ENCODE measurements at places on chromosomes 1 and 21.
A peak's percentile ranks its signal among the peaks of the same experiment; 100 is the strongest.

DNA sequence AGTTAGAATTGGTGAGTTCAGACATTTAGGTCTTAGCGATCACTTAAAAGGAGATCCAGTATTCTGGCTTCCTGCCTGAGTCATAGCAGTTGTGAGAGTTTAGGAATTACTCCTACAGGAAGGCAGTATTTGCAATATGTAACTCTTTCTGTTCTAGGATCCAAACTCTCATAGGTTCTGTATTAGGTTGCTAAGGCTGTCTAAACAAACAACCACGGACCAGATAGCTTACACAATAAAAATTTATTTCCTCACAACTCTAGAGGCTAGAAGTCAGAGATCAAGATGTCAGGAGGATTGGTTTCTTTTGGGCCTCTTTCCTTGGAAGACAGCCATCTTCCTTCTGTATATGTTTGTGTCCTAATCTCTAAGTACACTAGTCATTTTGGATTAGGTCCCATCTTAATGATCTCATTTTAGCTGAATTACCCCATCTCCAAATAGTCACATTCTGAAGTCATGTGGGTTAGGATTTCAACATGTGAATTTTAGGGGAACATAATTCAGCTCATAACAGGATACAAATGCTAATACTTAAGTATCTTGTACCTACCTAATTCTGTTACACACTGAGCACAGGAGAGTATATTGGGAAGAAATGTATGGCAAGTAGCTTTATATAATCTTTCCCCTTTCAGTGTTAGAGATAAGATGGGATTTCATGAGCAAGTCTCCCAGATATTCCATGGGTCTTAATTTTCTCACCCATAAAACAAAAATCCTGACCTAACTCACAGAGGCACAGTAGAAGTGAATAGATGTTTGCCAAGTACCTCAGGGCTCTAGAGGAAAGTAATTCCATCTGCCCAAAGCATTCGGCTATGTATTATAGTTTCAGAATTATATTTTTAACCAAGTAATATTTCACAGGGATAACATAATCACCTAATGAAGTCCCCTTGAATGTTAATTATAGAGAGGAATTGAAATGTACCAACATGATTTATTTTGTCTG, 144.4 kb downstream of the PTBP2 start:
- DNase-seq: peak; percentile 94

DNA sequence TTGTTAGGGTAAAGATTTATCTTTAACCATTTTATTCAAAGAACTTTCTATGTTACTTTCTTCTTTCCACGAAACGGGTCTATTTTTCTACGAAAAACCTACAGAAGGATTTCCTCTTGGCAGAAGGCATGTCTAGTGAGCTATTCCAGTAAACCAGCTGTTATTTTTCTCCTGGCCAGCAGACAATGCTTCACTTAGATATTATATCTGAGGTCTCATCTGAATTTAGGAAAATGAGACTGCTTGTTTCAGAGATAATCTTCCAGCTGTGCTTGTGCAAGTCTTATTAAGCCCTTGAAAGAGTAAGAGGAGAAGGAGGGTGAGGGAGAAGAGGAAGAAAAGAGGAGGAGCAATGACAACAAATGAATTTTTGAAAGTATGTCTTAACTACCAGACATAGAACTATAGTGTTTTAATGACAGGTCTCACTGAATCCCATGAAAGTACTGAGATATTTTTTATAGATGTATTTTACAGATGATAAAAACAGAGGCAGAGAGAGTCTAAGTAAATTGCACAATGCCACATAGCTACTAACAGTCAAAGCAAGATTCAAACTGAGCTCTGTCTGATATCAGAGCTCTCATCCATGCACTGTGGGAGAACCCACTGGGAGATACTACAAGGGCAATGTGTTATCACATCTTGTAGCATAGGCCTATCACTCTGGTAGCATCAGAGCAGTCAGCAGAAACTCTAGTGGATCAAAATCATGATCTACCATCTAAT, 54.6 kb upstream of the SAMSN1 start:
- DNase-seq: no peak

DNA sequence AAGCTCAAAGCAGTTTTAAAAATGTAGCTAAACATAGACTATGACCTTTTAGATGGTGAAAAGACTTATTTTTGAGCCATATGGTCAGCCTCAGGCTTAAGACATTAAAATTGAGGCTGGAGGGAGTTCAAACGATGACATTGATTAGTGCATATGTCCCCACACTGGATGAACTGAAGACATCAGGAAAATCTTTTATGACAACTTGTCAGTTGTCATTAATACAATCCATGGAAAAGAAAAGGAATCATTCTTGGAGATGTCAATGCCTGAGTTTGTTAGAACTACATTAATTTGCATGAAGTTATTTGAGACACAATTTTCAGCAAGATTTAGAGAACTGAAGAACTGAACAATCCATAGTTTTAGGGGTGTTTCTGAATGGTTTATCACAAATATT, 349.9 kb downstream of the COL11A1 start:
- no peak for DNase-seq

- DNase-seq: no peak
These were observed 49.3 kb upstream of the ECE1 start for GRCh38 chr1:21339356-21340229.

GRCh38 chr1:8754247-8754650, 63.2 kb downstream of the RERE start:
- no peak for DNase-seq

DNA sequence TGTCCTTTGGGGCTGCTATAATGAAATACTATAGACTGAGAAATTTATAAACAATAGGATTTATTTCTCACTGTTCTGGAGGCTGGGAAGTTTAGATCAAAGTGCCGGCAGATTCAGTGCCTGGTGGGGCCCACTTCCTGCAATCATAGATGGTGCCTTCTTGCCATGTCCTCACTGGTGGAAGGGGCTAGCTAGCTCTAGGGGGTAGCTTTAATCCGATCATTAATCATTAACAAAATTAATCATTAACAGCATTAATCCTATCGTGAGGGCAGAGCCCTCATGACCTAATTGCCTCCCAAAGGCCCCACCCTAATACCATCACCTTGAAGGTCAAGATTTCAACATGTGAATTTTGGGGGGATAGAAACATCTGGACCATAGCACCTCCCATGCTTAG, 124.3 kb downstream of the TRABD2B start:
- no peak for DNase-seq

DNA sequence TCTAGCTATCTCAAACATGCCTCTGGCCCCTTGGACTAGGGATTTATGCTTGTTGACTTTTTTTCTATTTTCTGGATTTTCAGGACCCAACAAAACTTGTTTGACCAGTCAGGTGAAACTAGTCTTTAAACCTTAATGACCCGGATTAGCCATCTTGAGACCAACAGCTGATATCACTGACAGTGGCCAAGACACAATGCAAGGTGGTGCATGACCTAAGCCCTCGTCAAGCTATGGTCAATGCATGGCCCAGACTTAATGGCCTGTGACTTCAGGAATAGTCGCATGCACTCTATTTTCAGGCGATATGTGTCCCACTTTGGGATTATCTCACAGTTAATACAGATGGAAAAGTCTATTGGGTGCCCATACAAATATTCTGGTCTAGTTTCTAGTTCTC, 190.4 kb downstream of the ZBTB18 start:
- DNase-seq: no peak

DNA sequence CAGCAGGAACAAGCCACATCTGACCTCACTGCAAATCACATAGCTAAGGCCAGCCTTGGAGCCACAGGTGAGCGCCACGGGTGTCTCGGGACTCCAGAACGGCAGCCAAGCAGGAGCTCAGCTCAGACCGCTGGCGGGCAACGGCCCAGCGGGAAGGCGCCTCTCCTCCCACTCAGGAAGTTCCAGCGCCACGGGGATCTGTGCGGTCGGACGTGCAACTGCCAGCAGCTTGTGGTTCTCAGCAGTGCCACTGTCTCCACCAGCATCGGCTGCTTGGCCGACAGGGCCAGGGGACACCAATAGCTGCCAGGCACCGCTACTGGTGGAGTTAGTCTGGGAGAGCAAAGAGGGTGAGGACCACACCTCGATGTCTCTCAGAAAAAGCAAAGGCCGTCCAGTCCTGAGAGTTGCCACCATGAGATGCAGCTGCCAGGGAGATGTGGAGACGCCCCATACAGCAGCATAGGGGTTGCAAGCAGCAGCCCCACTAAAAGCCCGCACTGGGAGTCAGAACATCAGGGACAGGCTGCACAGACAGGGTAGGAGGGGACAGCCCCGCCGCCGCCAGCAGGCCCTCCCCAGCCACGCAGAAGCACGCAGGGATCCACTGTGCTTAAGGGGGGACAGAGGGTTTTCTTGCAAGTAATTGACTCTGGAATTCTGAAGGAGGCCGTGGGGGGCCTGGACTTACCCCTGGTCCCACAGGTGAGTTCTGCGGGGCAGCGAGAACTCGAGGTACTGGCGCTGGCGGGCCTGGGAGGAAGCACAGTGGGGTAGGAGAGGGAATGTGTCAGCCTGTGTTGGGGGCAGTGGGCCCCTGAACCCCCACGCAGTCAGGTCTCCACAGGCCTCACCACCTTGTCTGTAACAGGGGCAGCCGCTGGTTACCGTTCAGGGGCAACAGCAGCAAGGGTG, 83.5 kb downstream of the NPHP4 start:
- no peak for DNase-seq

- DNase-seq: no peak
These were observed 118.7 kb downstream of the RGS2 start for GRCh38 chr1:192927496-192927895.

GRCh38 chr1:157146244-157146643, 8.0 kb upstream of the ETV3 start:
- no peak for DNase-seq

DNA sequence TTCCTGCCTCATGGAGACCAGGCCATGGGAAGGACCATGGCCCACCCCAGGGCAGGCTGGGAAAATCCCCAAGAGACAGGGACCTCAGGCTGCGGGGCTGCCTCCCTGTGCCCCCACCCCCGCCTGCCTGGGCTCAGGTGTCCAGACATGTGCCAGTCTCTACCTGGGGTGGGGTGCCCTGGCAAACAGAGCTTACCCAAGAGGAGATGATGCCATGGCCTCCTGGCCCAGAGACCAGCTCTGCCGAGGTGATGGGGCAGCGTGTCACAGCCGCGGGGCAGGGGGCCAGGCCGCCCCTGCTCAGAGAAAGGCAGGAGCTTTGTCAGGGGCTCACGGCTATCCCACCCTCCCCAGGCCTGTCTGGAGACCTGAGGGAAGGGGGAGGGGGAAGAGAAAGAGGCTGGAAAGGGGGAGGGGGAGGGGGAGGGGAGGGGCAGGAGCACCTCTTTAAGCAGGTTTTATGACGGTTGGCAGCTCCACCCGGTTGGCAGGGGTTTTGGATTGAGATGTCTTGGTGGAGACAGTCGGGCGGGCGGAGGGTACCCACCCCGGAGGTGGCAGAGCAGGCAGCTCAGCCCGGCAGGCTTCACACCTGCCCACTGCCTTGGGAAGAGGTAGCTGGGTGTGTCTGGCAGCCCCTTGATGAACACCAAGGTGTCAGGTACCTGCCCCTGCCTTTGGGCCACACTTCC, 101.5 kb upstream of the IFFO2 start:
- no peak for DNase-seq

GRCh38 chr1:118123116-118123839, 61.8 kb downstream of the SPAG17 start:
- DNase-seq: no peak

GRCh38 chr1:208235982-208236761, 8.0 kb downstream of the PLXNA2 start:
- DNase-seq: peak; percentile 85

- DNase-seq: no peak
These were observed 64.8 kb downstream of the NENF start for GRCh38 chr1:212497553-212497952.

GRCh38 chr1:116208136-116208535, 96.9 kb downstream of the MAB21L3 start:
- no peak for DNase-seq

GRCh38 chr1:187715483-187715882, 886.7 kb downstream of the PLA2G4A start:
- DNase-seq: no peak

DNA sequence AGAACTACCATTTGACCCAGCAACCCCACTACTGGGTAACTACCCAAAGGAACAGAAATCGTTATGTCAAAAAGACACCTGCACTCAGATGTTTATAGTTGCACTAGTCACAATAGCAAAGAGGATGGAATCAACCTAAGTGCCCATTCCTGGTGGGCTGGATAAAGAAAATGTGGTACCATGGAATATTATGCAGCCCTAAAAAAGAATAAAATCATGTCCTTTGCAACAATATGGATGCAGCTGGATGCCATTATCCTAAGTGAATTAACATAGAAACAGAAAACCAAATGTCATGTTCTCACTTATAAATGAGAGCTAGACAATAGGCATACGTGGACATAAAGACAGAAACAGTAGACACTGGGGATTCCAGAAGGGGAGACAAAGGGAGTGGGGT, 32.5 kb upstream of the IRF2BP2 start:
- no peak for DNase-seq

- DNase-seq: peak; percentile 47
These were observed 59.8 kb upstream of the KCNK2 start for GRCh38 chr1:215022741-215023141.

DNA sequence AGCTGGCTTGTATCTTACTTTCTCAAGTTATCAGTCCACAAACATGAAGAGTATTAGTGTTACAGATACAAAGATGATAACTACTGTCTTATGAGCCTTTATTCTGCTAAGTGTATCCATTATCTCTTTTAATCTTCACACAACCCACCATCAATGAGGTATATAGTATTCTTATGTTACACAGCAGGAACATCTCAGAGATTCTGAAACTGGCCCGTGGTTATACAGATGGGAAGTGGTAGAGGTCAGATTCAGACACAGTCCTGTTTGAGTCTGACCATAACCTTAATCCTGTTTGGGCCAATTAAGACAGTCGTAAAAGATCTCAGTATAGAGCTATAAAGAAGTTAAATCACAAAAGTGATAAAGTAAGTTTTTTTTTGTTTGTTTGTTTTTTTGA, 5.1 kb upstream of the TMEM269 start:
- DNase-seq: no peak

GRCh38 chr1:181133969-181134418, 45.5 kb downstream of the IER5 start:
- no peak for DNase-seq

GRCh38 chr21:42614396-42614795, 39.0 kb upstream of the PDE9A start:
- DNase-seq: no peak

DNA sequence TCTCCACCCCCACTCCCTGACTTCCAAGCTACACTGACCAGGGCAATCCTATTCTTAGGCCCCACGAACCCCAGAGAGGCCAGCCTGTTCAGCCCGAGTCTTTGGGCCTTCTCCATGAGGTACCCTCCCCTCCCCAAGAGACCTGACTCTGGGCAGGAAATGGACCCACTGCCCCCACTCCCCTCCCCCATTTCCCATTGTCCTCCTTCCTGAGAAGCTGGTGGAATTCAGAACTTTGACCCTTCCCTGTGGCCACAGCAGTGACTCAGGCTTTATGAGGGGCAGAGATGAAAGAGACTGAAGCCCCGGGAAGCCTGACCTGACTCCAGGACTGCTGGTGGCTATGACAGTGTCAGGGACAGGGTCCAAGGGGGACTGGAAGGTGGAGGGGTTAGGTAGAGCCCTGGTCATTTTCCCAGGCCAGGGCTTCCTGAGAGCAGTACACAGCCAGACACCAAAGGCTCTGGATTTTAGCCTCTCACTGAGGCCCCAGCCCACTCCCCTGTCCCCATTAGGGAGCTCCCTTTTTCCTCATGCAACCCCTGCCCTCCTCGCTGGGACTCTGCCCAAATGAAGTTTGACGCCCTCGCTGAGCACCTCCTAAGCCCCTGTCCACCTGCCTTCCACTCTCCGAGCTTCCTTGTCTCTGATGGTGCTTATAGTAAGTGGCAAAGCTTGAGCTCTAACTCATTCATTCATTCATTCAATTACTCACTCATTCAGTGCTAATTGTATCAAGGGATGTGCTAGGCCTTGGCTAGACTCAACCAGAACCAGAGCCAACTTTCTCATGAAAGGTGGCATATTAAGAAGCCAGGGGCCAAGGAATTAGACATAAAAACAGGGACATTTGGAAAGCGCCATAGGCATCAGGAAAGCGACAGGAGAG, 3.0 kb downstream of the CRYBG2 start:
- peak; percentile 38 for DNase-seq
